ENCODE measurements at places on chromosomes 4 and X.

GRCh38 chr4:90624781-90625180 is 497.6 kb downstream of the CCSER1 start:
- DNase-seq = no peak

DNA sequence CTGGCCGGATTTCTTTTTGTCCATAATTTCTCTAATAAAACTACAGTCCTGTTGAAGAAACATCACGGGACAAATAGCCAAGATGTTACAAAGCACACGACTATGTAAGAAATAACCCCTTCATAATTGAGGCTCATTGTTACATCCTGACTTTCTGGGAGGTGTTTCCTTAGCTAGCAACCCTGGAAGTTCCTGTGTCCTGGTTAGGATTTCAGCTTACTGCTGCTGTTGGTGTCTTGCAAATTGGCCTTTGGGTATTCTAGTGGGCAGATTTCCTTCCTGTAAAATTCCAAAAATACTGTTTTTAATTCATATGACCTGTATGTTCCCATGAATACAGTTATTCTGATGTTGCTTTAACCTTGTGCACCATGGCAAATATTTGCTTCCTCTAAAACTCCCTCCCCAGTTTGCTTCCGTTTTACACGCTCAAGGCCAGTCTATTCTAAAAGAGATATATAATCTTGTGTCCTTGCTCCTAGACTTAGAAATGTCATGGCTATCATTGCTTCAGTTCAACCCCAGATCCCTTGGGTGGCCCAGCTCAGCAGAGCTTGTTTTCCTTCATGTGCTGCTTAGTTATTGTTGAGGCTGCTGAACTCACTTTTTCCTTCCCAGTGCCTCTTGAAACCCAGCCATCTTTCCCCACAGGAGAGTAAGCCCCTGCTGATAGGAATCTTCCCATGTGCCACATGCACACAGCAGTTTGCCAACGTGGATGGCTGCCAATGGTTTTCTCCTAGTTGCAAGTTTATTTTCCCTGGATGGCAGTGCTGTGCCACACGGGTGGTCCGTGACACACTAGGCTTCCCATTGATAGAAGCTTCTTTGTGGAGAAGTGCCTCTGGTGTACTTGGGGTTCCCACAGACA is 75.8 kb downstream of the TSPAN7 start:
- DNase-seq = no peak

- no peak for DNase-seq
Observed at GRCh38 chr4:148226341-148226740, 215.9 kb downstream of the NR3C2 start.

- DNase-seq = no peak
Observed at GRCh38 chrX:125131164-125131563, 188.5 kb upstream of the TEX13C start.

- DNase-seq = no peak
Observed at GRCh38 chrX:154304846-154305245, 9.3 kb downstream of the TKTL1 start.

DNA sequence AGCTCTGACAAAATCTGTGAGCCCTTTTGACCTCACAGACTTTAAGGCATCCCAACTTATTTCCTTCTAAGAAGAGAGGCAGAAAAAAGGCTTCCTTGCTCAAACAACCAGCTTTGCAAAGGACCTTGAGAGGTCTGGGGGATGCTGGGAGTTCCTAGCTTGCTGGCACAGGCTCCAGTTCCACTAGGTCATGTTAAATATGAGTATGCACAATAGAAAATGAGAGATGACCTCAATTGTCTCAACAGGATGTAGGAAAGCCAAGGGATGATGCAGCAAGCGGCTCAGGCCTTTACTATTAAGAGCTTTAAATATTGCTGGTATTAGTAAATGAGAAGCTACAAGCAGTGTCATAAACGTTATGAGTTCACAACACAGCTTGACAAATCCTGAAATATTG is 13.3 kb upstream of the ZNF827 start:
- DNase-seq = no peak

DNA sequence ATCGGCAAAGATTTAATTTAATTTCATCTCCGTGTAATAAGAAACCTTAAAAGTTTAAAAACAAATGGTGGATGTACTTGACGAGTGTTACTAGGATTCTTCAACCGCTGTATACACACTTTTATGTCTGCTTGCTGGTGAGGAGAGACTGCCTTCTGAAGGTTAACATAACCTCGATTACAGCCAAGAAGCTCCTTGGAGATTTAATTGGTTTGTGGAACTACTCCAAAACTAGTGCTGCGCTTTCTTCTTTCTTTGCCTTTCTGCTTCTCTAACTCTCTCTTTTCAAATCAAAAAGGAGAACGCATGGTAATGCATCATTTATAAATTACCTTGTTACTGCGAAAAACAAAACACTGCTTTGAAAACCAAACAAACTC is 109.0 kb downstream of the ANTXR2 start:
- DNase-seq = no peak

DNA sequence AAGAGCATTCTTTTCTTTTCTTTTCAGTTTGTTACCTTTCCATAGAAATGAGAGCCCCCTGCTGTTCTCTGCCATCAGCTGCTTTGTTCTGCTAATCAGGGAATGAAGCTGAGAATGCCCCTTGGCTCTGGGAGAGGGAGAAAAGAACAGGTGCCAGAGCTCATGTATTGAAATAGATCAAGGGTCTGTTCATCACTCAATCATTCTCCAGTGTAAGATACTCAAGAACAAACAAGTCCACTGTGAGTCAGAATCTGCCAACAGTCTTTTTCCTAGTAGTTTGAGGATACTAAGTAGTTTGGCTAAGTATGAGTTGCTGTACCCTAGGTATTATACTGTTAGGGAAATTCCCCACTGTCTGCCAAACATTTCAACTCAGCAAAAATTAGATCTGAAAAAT is 144.3 kb downstream of the RTL3 start:
- no peak for DNase-seq

- no peak for DNase-seq
Observed at GRCh38 chrX:1938190-1938589, 323.3 kb downstream of the ASMT start.

DNA sequence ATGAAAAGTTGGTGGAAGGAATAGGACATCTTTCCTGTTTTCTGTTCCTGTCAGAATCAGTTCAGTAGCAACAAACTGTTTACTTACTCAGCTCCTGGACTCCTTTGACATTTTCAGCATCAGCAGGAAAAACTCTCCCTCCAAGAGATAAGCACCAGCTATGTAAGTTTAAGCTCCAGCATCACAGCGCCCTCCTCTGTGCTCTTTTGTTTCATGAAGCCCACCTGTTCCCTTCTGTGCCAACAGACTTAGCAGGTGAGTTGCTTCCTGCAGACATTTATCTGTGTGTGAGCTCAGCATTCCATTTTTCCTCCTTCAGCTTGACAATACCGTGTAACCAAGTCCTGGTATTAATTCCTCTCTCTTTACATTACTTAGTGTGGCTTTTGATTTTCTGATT is 644.1 kb upstream of the AGA start:
- DNase-seq = no peak

DNA sequence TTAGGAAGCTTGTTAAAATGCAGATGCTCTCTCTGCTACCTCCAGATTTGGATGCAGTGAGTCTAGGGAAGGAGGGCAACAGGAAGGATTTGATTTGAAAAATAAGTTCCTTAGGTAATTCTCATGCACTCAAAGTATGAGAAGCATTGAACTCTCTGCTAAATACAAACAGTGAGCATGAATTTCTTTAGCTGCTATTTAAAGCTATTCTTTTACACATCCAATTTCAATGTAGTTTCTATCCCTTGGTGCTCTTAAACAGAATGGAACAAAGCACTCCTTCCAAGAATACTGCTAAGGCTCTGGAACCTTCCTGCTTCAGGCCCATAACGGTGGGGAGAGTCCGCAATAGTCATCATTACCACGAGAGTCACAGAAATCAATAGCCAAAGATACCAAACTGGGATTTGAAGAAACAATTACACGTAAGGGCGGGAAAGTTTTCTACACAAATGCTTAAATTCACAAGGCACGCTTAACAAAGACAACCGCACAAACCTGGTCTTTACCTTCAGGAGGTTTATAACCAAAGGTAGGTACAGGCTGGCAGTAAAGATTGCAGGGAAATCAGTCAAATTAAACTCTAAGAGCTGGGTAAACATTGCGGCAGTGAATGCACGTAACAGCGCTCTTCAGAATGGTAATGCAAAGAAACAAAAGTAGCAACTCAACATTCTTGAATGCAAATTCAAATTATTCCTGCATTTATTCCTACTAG is 123.2 kb upstream of the NAP1L5 start:
- no peak for DNase-seq

DNA sequence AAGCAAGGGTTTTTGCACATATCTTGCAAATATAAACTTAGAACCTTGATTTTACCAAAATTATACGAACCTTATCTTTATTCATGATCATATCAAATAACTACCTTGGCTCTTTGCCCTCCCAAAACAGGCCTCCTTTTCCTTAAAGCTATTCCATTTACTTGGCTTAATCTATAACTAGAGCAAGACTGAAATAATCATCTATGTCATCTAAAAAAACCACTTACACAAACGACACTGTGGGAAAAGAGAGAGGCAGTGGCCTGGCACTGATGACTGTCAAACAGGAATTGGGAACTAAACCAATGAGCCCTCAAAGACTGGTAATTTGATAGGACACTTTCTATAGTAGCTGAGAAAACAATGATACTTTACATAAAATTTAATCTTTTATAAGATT is 11.7 kb upstream of the PTPN13 start:
- no peak for DNase-seq

- no peak for DNase-seq
Observed at GRCh38 chr4:42050516-42051249, 60.4 kb downstream of the SLC30A9 start.

- DNase-seq = no peak
Observed at GRCh38 chrX:95791876-95792275, 892.8 kb upstream of the DIAPH2 start.

DNA sequence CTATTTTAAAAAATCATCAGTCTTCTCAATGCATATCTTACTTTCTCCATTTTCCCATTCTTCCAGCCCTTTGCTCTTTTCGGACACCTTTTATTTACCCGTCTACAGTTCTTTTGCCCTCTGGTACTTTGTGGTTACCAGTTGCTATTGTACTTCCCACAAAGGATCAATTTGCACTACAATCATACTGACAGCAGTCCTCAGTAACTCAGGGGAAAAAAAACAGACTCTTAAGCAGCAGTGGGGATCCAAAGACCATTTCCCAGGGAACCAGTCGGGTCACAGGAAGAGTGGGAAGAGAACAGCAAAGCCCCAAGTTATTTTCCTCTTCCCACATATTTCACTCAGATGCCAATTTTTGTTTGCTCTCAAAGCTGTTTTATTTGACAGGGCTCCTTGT is 23.1 kb downstream of the DMD start:
- DNase-seq = no peak

DNA sequence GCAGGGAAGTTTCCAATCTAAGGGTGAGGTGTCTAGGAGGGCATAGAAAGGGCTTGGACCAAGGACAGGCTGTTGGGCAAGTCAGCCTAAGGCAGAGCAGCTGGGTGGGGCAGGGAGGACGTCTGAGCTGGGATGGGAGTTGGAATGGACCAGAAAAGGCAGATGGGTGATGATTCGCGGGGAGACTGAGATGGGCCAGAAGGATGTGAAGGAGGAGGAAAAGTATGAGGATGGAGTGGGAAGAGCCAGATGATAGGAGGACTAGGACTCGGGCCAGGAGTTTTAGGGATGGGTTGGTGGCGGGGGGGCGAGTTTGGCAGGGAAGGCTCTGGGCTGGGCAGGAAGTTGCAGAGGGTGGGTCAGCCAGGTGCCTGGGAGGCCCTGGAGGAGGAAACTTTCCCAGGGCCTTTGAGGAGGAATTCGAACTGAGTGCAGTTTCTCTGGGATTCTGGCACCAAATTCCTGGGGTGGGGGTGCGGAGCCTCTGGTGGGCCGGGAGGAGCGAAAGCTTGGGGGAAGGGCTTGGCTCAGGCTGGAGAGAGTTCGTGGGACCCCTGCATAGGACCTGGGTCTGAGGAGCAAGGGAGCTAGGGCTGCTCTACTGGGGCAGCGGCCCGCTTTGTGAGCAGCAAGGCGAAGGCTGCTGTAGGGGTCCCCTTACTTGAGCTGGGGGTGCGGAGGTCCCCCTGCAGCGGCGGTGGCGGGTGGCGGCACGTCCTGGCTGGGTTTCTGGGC is 8.7 kb upstream of the TIMP1 start:
- no peak for DNase-seq

DNA sequence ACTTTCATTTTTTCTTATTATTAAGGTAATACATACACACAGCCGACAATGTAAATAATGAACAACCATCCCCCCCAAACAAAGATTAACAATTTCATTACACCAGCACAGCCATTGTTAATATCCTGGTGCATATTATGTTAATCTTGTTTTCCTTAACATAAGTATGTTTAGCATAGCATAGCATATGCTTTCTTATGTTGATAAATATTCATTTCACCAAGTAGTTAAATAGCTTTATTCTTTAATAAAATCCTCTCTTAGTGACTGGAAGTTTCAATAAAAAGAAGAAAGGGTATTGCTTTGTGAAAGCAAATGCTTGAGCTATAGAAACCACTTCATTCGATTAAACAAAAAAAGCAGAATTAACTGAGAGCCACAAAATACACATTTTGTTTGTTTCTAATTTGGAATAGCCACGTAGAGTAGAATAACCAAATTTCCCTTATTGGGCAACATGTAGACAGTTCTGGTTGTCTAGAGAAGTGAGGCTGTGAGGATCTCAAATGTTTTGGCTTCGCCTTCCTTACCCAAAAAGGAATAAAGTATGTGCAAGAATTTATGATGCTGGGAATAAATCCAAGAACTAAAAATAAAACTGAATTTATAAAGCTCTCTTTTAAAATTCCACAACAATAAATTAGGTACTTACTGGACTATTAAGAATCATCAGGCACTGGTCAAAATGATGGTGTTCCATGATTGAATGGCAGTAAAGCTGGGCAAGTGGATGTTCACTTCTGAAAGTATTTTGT is 118.0 kb downstream of the PDE5A start:
- DNase-seq = no peak

DNA sequence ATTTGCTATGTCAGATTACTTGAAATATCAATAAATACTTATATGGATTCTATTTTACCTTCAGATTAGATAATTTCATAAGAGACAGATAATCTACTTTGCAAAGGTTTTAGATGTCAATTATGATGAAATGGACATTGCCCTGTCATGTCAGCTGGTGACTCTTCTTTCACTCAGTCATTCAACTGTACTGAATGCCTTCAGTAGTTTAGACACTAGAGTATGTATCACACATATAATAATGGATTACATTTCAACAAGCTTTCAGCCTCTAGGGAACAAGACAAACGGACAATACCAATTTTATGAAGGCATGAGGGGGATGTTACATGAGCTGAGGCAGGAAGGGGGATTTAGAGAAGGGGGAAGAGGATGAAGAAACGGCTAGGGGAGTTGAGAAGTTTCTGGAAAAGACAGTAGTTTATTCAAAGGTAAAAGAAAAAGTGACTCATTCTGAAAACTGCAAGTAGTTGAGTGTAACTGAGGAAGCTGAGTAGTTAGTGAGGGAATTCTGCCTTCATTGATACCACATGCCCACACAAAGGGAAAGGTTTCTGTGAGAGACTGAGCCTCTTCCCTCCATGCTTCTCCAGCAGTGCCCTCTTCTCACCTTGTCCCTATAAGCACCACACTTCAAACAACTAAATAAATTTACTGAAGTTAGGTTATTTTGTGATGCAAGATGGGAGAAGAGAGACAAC is 25.7 kb downstream of the SLC9B2 start:
- DNase-seq = no peak

- no peak for DNase-seq
Observed at GRCh38 chr4:103405415-103405814, 207.3 kb upstream of the CENPE start.
